Mucosa of descending colon (tissue), 3 donors: ENCODE measurements at places on chromosomes 1 and 21.

DNA sequence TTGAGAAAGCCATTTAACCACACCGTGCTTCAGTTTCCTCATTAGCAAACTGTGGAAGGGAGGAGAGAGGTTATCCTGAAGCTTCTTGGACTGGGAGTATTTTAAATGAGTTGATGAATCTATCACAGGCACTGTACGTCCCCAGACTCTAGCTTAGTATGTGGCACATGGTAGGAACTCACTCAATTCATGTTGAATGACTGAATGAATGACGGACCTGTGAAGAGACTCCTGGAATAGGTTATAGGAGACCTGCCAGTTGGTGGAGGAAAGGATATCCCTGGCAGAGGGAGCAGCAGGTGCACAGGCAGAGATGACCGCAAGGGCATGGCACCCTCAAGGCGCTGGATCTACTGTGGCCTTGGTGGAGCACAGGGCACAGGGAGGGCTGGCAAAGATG, 118.5 kb downstream of the HMGB4 start:
- DNase-seq, result no peak

DNA sequence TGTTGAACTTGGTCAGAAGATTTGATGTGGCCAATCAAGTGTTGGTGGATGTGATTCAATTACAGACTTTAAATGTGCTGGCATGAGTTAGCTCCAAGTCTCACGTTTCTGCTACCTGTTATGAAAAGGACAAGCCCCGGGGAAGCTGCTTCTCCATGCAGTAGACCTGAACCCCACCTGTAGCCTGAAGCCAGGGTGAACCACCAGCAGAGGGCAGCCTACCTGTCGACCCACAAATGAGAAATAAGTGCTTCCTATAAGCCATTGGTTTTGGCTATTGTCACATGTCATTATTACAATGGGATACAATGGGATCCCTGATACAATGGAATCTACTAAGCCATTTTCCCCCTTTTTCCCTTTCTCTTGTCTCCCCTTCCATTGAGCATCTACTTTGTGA, 230.2 kb downstream of the PRDM2 start:
- peak; percentile 45 for DNase-seq

DNA sequence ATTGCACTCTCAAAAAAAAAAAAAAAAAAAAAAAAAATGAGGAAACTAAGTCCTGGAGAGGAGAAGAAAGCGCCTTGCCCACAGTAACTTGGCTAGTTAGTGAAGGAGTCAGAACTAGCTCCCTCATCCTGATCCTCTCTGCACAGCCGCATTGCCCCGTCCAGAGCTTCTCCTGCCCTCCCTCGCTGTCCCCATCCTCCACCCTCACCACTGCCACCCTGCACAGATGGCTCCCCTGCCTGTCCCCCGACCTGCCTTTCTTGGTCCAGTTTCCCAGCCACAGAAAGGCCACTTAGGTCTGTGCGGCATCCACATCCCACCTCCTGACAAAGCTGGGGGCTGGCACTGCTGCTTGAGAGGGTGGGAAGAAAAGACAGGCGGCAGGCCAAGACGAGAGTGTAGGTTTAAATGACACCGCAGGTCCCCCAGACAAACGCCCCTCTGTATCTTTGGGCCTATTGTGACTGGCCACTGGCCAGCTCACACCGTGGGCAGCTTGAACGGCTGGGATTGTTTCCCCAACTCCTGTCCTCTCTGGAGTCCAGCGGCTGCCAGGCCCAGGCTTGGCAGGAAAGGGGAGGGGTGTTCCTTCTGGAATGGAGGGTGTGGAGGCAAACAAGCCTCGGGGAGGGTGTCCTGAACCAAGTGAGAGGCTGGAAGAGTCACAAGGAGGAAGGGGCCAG, 20.2 kb downstream of the NCMAP start:
- no peak for DNase-seq

DNA sequence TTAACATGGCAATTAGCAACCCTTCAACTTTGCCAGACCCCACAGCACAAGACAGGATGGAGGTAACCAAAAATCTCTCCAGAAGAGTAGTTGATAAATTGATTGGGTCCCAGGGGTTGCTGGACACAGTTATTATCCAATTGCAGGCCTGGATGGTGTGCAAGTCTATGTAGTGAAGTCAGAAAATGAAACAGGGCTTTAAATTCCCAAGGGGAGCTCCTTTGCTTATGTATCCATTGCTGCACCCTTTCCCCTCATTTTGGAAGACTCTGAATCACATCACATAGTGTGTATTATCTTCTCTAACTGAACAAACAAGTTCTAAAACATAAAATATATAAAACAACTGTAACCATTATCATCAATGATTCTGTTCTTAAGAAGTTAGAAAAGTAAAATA, 550.2 kb downstream of the LMO4 start:
- no peak for DNase-seq

GRCh38 chr21:45104560-45104959, 30.2 kb downstream of the ADARB1 start:
- peak; percentile 71 for DNase-seq

DNA sequence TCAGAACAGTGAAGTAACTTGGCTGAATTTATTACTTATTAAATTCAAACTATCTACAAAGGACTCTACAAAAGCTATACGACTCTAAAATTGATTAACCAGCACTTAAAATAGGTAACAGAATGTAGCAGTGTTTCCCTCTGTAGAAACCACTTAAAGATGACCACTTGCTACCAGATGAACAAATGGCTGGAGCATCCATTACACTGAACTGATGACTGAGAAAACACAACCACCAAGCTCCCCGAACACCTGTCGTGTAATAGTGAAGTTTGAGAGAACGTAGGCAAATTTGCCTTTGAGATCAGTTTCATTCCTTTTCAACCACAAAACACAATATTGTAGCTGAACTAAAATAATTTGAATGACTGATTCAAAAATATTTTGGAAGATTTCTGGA, 226.7 kb downstream of the KCNT2 start:
- no peak for DNase-seq

GRCh38 chr21:24045775-24046215, 1561.5 kb downstream of the MRPL39 start:
- DNase-seq, result peak; percentile 39

DNA sequence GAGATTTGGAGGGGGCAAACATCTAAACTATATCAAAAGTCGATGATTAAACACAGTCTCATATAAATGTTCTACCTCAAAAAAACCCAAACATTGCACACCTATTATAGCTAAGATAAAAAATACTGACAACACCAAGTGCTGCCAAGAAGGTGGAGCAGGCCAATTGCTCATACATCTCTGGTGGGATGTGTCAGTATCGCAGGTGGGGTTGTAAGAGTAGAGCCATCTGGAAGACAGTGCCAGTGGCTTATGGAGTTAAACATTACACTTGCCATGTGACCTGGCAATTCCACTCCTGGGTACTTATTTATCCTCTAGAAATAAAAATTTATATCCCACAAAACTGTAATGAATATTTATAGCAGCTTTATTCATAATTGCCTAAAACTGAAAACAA, 213.4 kb downstream of the DISC1 start:
- no peak for DNase-seq

DNA sequence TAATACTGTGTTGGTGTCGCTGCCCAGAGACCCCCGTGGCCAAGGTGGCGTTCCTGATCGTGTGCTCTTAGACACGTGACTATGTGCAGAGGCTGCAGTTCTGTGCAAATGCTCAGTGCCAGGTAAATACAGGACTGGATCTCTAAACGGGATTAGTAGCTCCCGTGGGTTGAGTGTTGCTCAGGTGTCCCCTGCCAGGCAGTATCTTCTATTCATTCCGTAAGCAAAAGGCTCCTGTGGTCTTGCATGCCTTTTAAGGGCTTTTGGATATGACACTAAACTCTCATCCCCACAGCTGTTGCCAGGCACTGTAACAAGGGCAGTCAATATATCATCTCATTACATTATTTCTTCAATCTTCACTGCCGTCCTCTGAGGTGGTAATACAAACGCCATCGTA, 94.2 kb upstream of the MAP1LC3C start:
- no peak for DNase-seq

DNA sequence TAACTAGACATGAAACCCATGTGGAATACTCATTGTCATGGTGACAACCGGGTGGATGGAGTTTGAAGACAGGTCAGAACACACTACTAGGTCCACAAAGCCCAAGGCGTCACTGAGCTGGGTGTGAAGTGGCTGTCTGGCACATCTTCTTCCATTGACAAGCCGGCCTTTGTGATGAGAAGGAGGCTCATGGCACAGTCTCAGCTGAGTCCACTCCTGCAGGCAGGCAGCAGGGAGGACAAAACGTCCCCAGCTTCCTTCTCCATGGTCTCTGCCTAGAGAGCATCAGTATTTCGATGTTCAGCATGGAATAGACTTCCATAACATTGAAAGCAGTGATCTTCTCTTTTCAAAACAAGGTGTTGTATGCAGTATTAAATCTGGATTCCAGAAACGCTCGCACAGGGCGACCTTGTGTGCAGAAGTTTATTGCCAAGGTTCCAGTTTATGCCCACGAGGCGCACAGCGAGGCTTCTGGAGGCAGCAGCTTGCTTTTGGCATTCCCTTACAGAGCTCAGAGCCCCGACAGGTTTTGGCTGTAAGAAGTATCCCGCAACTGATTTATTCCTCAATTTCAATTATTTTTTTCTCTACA, 104.2 kb downstream of the SIM2 start:
- DNase-seq, result no peak

GRCh38 chr1:75588779-75589475, 22.0 kb downstream of the SLC44A5 start:
- no peak for DNase-seq

GRCh38 chr21:26374817-26375216, 198.3 kb downstream of the CYYR1 start:
- DNase-seq, result no peak

DNA sequence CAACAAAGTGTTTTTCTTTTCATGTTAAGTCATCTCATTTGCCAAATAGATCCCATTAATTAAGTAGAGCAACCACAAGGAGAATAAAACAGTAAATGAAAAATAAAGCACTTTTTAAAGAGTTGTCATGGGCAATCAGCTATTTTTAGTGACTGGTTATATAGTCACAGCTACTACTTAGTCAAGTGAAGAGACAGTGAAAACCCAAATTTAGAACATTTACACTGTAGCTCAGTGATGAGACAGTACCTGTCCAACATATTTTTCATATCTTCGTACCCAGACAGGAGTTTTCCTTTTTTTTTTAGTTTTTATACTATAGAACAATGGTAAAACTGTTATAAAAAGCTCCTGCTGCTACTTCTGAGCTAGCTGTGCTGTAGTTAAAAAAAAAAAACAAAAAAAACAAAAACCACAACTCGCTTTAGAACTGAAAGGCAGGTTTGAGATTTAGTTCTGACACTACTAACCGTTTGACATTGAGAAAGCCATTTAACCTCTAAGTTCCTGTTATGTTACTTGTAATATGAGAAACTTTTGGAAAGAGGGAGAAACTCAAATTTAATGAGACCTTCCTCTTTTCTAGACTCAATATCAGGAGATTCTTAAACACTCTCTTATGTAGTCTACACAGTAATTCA, 777.5 kb downstream of the ADGRL2 start:
- DNase-seq, result no peak
